ENCODE measurements at places on chromosomes 2 and 18. TPM values are rescaled to one million over a fixed set of nuclear protein-coding genes. Genes with fewer than 3 reads are reported as not detected.

GPC1 gene
- total RNA-seq = 33.2 TPM

PRKAG3 gene
- total RNA-seq = not detected

TM4SF20 gene
- total RNA-seq = not detected

EDAR gene
- not detected for total RNA-seq

RAX gene
- not detected for total RNA-seq

KCMF1 gene
- 76.6 TPM for total RNA-seq

OSBPL1A gene
- 64.5 TPM for total RNA-seq

All from upper lobe of left lung (tissue), 6 donors.